ENCODE measurements at places on chromosomes 2 and 18. TPM values are rescaled to one million over a fixed set of nuclear protein-coding genes. Genes with fewer than 3 reads are reported as not detected.

DNA sequence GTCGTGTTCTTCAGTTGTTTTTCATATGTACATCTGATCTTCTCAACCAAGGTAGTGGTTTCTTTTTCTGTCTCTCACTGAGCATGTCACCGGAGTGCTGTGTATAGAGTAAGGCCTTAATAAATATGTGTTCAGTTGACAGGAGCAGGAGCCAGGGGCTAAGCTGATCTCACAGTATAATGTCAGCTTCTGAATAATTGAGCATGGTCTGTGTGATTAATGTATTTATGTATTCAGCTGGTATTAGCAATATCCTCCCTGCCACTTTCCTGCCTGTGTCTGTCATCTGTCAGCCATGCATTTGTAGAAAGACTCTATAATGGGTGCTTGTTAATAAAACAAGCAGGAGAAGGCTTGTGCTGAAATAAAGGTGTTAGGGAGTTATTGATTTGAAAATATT, 198.9 kb downstream of the ADCYAP1 start:
- DNase-seq = no peak
- H3K27ac ChIP-seq = no peak overlapping the region
- no peaks in the 10 kb centered on the region for H3K4me1 ChIP-seq
- no peaks in the 10 kb centered on the region for H3K36me3 ChIP-seq

- H3K4me1 ChIP-seq = no peaks in the 10 kb centered on the region
- no peak overlapping the region for H3K4me3 ChIP-seq
- peaks cover 3% of the 10 kb centered on the region for H3K27me3 ChIP-seq
- H3K36me3 ChIP-seq = no peaks in the 10 kb centered on the region
- no peak for DNase-seq
These were observed 140.5 kb upstream of the PELI1 start for GRCh38 chr2:64284751-64285150.

- no peak overlapping the region for H3K4me3 ChIP-seq
- H3K27me3 ChIP-seq = peaks cover 7% of the 10 kb centered on the region
- no peak overlapping the region for H3K27ac ChIP-seq
- H3K36me3 ChIP-seq = no peaks in the 10 kb centered on the region
- no peaks in the 10 kb centered on the region for H3K4me1 ChIP-seq
These were observed 5.4 kb upstream of the CHRNG start for GRCh38 chr2:232533944-232534710.

DNA sequence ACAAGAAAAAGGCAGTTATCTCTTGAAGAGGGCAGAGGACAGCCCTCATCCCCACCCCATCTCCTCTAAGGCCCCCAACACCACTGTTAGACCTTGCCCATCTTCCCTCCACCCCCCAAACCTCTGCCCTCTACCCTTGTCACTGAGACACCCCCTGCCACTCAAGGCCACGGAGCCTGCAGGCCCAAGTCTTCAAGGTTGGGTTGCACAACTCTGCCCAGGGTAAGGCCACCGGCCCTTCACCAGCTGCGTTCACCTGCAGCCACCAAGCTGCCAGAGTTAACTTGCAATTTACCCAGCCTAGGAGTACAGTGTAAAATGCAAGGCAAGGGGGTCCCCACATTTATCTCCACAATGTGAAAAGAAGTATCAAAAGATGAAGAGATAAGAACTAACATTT, 128.7 kb upstream of the PKDCC start:
- H3K36me3 ChIP-seq = no peaks in the 10 kb centered on the region
- H3K27me3 ChIP-seq = peaks cover 1% of the 10 kb centered on the region

DNA sequence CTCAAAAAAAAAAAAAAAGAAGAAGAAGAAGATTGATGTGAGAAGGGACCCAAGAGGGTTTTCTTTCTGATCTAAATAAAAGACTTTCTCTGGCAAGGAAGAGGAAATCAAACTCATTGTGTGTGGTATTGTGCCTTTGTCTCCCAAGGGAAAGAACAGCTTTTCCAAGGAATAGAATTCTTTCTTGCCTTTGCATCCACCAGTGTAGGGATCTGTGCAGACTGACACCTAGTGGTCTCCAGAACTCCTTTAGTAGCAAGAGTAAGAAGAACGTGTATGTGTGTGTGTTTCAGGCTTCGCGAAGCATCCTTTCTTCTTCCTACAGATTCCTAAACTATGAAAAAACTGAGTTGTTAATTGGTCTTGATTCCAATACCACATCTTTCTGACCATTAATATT, 33.5 kb upstream of the CRIM1 start:
- no peaks in the 10 kb centered on the region for H3K4me1 ChIP-seq
- H3K4me3 ChIP-seq = no peak overlapping the region
- no peak overlapping the region for H3K27ac ChIP-seq
- no peaks in the 10 kb centered on the region for H3K36me3 ChIP-seq

Gene LIMS4
- 0.21 TPM for total RNA-seq
